ENCODE measurements at places on chromosomes 6 and 20. TPM values are rescaled to one million over a fixed set of nuclear protein-coding genes. Genes with fewer than 3 reads are reported as not detected.

MUC22 gene
- polyA plus RNA-seq = not detected

MUC21 gene
- not detected for polyA plus RNA-seq

KCNG1 gene
- polyA plus RNA-seq = 20.3 TPM

CST2 gene
- not detected for polyA plus RNA-seq

TLDC2 gene
- 0.57 TPM for polyA plus RNA-seq

ROS1 gene
- polyA plus RNA-seq = not detected

HTR1E gene
- not detected for polyA plus RNA-seq

SCUBE3 gene
- polyA plus RNA-seq = 7.7 TPM

RNF182 gene
- 11.9 TPM for polyA plus RNA-seq

NECAB3 gene
- 11.7 TPM for polyA plus RNA-seq

FGD2 gene
- not detected for polyA plus RNA-seq

- no peak for DNase-seq
Observed at GRCh38 chr20:24109008-24109407, 120.4 kb upstream of the GGTLC1 start.

- no peak for DNase-seq
Observed at GRCh38 chr6:37938909-37939308, 119.4 kb downstream of the ZFAND3 start.

DNA sequence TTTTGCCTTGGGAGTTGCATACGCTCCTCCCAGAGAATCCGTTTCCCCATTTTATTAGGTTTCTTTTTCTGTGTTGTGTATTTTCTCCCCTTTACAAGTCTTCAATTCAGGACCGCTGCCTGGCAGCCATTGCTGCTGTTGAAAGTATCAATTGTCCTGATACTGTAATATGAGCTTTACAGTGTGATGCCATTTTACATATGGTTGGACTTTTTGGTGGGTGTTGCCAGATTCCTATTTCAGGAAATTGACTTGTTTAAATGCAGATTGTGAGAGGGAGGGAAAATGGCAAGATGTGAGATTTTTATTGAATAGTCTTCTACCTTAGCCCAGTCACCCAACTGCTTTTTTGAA lies 1.2 kb downstream of the PANK2 start:
- DNase-seq = no peak

DNA sequence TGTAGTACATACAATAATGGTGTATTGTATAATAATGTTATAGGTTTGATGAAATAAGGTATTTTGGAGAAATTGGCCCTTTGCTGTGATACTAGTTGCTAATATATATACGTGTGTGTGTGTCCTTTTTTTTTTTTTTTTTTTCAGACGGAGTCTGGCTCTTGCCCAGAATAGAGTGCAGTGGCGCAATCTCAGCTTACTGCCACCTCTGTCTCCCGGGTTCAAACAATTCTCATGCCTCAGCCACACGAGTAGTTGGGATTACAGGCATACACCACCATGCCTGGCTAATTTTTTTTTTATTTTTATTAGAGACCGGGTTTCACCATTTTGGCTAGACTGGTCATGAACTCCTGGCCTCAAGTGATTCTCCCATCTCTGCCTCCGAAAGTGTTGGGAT lies 23.3 kb downstream of the SENP6 start:
- DNase-seq = no peak

GRCh38 chr6:21587961-21588480 lies 5.5 kb upstream of the SOX4 start:
- DNase-seq = no peak

GRCh38 chr6:10404799-10405512 lies 9.9 kb downstream of the TFAP2A start:
- no peak for DNase-seq

DNA sequence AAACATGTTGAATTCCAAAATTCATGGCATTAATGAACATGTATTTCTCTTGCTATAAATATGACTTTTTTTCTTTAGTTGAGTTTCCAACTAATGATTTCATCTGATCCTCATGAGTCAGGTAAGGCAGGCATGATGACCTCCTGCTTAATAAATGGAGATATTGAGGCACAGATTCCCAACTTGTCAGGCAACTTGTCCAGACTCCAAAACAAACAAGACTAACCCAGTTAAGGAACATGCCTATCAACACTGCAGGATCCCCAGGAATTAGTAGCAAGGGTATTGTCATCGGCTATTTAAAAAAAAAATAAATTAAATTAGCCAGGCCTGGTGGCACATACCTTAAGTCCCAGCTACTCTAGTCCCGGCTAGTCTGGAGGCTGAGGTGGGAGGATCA lies 121.3 kb upstream of the SALL4 start:
- DNase-seq = no peak

DNA sequence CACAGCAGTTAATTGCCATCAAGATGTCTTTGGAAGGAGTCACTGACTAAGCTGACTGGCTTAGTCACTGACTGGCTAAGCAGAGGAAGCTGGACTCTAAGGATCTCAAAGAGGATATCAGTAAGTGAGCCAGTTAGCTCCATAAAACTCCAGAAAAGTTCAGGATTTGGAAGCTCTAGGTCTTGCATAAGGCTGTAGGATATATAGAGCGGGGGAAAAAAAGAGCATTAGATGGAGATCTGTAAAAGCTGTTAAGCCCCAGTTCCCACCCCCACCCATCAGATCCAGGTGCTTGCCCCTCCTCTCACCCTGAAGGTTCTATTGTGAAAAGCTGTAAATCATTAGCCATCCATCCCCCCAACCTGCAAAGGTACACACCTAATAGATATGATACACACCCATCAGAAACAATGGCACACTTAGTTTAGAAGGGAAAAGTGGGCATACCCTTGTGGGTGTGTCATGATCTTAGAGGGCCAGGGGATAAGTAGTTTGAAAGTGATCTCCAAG lies 32.2 kb downstream of the CARMIL1 start:
- DNase-seq = no peak

DNA sequence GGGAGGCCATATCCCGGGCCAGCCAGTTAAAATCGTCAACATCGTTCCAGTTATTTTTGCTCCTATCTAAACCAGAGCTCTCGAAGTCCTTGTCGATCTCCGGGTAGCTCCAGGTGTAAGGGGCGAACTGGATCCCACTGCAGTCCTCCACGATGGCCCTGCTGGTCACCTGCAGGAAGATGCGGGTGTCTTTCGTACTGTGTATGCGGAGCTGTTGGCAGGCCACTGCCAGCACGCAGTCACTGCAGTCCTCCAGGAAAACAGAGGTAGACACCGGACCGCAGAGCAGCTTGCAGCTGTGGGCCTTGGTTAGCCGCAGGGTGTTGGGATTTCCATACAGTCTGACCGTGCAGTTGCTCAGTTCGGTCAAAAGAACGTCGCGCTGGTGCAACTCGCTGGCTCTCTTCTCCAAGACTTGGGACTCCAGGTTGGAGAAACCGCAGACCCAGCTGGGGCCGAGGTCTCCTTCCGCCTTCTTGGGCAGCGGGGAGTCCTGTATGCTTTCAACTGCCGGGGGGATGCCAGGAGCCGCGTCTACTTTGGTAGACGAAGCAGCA lies 742 bp downstream of the TBCC start:
- no peak for DNase-seq

DNA sequence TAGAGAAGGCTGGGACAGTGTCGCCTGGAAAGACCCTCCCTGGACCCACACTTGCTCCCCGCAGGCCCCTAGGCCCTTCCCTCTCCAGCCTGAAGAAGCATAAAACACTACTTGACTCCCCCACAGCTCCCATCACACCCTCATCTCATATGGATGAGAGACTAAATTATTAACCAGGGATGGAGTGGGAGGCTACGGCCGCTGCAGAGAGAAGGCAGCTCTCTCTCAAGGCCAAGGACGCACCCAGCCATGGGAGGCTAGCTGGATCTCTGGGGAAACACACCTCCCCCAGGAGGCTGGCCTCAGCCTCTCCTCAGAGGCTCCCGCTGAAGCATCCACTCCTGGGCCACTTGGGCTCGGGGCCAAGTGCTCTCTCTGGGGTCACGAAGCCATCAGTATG lies 102.5 kb downstream of the GRM4 start:
- DNase-seq = no peak

DNA sequence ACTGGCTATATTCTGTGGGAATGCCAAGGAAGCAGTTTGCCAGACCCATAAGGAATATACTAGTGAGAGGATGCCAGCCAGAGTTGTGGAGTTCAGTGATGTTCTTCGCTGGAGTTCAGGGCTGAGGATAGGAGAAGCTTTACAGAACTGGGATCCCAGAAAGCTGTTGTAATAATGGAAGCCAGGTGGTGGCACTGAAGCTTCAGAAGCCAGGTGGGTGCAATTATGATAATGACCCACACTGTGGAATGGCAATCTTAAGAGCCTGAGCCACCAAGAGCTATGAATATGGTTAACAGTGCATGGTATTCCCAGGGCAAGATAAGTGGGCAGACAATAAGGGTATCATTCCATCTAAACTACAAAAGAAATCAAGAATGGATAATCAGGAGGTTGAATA lies 25.1 kb upstream of the ENPP1 start:
- DNase-seq = no peak

DNA sequence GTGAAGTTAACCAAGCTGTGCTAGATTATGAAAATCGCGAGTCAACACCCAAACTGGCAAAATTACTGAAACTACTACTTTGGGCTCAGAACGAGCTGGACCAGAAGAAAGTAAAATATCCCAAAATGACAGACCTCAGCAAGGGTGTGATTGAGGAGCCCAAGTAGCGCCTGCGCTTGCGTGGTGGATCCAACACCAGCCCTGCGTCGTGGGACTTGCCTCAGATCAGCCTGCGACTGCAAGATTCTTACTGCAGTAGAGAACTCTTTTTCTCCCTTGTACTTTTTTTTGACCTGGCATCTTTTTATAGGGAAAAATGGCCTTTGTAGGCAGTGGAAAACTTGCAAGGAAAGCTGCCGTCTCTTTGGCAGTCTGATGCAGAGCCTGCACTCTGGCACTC lies 6.8 kb downstream of the GID8 start:
- no peak for DNase-seq

DNA sequence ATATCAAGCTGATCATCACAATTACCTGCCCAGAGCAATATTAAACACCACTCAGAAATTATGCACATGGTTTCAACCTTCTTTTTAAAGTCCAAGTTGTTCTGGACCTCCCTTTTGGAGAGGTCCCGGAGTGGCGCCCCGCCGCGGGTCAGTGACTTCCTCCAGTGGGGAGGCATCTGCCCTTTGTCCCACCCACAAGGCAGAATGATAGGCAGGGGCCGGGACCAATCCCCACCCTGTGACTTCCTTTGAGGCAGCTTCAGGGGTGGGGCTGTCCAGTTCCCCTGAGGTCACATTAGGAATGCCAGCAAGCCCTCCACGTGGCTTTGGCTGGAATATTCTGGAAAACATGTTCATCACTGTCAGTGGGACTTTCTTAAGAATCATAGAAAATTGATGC lies 207.0 kb downstream of the ANKRD60 start:
- DNase-seq = no peak

DNA sequence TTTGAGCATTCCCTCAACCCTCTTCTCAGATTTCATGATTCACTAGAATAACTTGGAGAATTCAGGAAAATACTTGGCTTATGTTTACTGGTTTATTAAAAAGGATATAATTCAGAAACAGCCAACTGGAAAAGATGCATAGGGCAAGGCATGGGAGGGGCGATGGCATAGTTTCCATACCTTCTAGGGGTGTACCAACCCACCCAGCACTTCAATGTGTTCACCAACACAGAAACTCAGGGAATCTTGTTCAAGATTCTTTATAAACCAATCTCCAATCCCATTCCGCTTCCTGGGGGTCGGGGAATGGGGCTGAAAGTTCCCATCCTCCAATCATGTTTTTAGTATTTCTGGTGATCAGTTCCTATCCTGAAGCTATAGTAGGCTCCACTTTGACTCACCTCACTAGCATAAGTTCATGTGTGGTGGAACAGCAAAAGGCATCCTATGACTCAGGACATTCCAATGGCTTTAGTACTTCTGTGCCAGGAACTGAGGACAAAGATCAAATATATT lies 164.4 kb downstream of the SIM1 start:
- peak; percentile 72 for DNase-seq

DNA sequence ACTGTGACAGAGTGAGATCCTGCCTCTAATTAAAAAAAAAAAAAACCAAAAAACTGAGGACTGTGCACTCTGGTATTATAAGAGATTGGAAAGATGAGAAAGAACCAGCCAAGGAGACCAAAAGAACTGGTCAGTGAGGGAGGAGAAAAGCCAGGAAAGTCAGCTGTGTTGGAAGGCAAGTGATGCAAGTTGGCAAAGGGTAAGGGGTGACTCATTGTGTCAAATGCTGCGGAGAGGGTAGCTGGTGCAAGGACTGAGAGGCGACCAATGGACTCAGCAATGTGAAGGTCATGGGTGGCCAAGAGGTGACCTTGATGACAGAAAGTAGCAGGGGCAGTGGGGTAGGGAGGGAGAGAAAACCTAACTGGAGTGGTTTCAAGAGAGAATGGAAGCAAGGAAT lies 27.4 kb upstream of the LRRN4 start:
- DNase-seq = no peak

- DNase-seq = no peak
Observed at GRCh38 chr20:1094751-1095150, 23.7 kb upstream of the PSMF1 start.

GRCh38 chr6:107989166-107990094 lies 31.4 kb upstream of the SEC63 start:
- DNase-seq = no peak

- no peak for DNase-seq
Observed at GRCh38 chr6:166325383-166326042, 16.8 kb downstream of the SFT2D1 start.

DNA sequence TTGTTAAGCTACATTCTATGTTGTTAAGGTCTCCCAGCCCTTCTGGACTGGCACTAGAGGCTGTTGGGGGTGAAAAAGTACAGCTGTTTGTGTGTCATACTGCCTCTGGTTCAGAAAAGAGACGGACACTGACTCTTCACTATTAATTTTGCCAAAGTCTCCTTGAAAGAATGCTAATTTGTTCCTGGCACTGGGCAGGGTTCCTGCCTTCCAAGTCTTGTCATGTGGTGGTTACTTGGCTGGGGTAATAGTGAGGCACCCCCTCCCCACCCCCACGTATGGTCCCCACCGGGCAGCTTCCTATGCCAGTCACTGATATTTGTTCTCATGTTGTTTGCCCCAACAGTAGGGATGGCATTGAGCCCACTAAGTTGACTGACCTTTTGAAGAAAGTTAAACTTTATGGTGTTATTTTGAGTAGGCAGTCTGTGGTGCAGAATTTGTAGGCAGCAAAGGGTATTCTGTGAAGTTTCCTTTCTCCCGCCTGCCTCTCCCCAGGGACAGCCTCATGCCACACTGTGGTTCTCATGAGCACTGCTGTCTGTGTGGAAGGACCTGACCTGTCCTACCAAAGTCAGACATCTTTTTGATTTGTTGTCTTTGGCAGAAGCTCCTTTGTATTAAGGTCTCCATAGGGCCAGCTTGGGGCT lies 8.7 kb downstream of the CDS2 start:
- no peak for DNase-seq

GRCh38 chr6:161009991-161010390 lies 18.4 kb downstream of the MAP3K4 start:
- DNase-seq = no peak

- DNase-seq = no peak
Observed at GRCh38 chr6:125337706-125338105, 35.9 kb upstream of the HDDC2 start.

All from AG04450 (cell line).